Activated naive CD4-positive, alpha-beta T cell treated with anti-CD3 and anti-CD28 coated beads, Interleukin-2, amount 50 U/mL, for 16 hours (primary cell): ENCODE measurements at places on chromosomes 3 and 15.

- no peak for DNase-seq
Measured at GRCh38 chr15:60745469-60746061, 266.6 kb upstream of the ICE2 start.

GRCh38 chr3:49469037-49469935 is 781 bp upstream of the DAG1 start:
- DNase-seq: peak; percentile 12

DNA sequence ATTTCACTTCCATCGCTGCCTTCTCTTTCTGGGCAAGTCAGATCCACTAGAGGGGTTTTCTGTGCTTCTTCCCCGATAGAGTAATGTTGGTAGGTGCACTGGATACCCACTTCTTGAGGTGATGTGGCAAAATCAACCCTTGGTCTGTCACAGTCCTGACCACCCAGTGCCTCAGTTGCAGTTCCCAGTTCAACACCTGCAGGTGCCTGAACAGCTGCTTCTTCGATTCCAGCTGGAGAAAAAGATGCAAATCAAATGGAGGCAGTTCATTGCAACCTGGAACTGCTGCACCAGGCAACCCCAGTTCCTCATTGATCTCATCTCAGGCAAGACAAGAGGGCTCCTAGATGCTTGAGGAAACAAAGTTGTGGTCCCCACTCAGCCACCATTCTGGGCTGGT is 186.6 kb downstream of the UBE2E2 start:
- no peak for DNase-seq

GRCh38 chr3:37479981-37480380 is 305.6 kb upstream of the LRRFIP2 start:
- no peak for DNase-seq

- DNase-seq: no peak
Measured at GRCh38 chr3:153927107-153927506, 194.1 kb upstream of the ARHGEF26 start.

- DNase-seq: no peak
Measured at GRCh38 chr3:65406470-65406869, 632.2 kb downstream of the MAGI1 start.

DNA sequence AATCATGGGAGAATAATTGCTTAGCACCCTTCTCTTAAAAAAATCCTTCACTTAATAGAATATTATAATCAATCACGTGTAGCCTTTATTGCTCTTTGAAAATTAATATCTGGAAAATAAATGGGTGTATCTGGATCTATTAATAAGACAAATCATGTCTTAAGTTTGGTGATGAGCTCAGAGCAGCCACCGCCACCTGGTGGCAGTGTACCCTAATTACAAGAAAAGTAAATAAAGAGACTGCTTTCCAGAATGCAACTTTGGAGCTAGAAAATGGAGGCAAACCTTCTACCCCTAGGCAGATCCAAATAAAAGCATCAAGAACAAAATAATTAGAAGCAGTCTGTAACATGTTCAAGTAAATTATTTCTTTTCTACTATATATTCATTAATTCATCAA is 43.5 kb downstream of the EPHB1 start:
- DNase-seq: no peak

DNA sequence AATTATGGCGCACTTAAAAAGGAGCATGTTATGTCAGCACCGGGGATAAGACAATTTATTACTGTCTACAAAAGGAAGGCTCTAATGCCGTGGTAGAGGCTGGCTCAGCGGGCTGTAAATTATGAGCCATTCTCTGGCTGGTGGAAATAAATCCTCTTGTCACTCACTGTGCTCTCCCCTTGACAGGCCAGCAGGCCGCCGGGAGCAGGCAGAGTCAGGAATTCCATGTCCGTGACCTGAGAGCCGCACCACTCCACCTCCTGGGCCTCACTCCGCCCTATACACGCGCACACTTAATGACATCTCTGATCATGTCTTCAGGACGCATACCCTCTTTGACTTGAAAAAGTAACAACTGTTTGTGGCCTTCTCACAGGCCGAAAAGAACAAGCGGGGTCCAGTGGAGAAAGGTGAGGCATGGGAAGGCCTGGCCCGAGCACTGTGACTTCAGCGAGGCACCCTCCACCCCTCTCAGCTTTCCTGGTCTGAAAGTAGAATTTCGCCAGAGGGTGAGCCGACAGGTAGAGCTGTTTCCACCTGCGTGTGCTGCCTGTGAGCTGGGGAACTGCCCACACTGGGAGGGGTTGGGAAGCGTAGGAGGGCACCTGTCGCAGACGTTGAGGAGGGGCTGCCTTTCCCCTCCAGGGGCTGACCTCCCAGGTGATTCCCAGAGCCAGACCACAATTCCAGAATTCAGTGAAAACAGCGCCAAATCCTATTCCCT is 13.2 kb upstream of the PCSK6 start:
- no peak for DNase-seq

- DNase-seq: no peak
Measured at GRCh38 chr3:169250000-169250399, 413.5 kb downstream of the MECOM start.

GRCh38 chr3:31462050-31462569 is 70.6 kb upstream of the STT3B start:
- DNase-seq: peak; percentile 22

DNA sequence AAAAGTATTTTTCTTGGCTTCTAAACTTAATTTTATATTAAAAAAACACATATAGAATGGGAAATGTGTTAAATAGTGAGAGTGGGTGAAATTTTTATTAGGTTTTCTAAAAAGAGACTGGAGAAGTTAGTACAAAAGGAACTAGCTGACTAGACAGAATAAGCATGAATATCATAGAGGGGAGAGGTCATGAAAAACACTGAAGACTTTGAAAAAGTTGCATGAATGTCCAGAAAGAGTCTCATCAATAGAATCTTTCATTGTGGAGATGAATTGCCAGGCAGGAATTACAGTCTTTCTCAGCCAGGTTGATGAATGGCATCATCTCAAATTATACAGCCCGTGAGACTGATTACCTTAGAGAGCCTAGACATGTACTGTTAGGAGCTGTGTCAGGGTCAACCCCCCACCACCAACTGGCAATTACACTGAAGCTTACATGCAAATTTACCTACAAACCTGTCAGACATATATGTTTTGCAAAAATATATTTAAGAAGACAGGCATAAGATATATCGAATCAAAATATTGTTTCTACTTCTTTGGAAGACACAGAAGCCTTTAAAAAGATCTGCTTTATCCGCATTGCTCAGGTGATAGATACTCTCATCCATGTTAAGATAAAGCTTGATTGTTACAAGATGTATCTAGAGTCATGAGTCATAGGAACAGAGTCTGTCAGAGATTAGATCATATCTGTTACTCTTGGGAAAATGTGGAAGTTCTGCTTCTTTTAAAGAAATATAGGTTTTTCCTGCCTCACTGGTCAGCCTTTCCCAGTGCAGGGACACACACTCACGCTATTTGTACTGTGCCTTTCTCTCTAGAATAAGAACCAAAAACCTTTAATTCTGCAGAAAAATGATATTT is 34.8 kb upstream of the PFN2 start:
- DNase-seq: no peak

GRCh38 chr15:37582852-37583251 is 351.6 kb upstream of the TMCO5A start:
- no peak for DNase-seq

GRCh38 chr3:15110206-15110605 is 11.3 kb upstream of the RBSN start:
- no peak for DNase-seq

DNA sequence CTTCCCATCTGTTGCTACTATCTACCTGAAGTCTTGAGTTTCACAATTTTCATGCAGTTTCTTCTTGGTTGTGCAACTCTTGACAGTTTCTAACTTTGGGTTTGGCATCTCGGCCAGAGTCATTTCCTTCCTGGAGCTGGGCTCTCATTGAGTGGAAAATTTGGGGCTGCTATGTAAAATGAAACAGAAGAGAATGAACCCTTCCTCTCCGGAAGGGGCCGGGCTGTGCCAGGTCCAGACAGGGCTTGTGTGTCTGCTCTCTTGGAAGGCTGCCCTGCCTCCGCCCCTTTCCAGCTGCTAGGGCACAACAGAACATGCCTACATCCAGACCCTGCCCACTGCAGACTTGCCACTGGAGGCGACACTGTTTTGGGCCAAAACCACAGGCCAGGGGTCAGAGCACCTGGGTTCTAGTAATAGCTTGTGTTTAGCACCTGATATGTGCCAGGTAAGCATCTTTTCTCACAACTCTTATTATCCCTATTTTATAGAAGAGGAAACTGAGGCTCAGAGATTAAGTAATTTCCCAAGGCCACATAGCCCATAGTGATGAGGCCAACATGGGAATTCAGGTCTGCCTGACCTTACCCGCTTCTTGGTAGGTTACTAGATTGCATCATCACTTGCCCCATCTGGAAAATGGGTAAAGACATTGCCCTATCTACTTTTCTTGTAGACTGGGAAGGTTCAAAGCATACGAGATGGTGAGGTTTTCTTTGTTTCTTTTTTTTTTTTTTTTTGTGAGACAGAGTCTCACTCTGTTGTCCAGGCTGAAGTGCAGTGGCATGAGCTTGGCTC is 25.0 kb downstream of the IRAK2 start:
- no peak for DNase-seq

DNA sequence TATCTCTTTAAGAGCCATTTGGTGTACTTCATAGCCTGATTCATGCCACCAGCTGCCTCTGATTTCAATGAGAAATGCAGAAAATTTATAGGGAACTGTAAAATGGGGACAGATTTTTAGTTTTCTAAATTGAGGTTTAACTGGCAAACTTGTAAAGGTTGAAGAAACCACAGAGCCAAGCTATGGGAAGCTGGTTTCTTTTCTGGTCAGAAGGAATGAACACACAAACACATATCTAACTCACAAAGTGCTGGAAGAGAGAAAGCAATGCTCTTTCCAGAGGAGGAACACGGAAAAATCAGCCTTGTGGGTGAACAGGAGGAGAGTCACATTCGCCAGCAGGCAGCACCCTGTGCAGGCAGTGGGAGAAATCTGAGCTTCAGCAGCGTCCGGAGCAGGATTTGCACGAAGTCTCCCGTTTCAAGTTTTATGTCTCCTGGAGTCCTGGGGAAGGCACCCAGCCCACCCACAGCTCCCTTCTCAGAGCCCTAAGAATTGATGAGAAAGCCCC is 481 bp downstream of the MASP1 start:
- DNase-seq: no peak

DNA sequence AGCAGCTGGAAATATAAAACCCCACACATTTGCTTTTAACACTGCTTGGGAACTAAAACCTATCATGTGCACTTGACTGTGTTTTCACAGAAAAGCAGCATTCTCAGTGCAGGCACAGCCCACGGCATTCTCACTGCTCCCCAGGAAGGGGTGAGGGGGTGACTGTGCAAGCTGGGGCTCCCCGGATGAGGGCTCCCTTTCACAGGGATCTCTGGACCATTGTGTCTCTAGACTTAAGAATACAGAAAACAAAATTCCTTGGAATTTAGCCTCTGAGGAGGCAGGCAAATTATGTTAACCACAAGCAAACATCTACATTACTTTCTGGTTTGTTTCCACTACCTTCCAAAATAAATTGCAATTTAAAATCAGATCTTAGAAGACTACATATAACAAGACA is 100.3 kb downstream of the FSIP1 start:
- DNase-seq: no peak

- no peak for DNase-seq
Measured at GRCh38 chr15:51004103-51004551, 90.6 kb downstream of the TNFAIP8L3 start.

DNA sequence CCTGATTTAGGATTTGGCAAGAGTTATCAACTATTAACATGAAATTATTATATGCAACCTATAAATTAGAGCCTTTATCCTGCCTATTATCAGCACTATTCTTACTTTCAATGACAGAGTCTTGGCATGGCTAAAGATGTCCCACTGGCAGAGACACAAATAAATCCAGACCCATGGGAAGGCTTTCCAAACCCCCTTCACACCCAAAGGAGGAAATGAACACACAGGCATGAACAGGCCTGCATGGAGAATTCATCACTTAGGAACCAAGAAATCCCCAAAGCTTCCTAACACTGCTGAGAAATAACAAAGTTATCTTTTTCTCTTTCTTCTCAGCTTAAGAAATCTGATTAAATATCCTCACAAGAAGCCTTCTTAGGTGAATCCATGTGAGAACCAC is 213.9 kb downstream of the OCA2 start:
- no peak for DNase-seq

GRCh38 chr3:69020424-69020823 is 6.9 kb upstream of the EOGT start:
- no peak for DNase-seq

DNA sequence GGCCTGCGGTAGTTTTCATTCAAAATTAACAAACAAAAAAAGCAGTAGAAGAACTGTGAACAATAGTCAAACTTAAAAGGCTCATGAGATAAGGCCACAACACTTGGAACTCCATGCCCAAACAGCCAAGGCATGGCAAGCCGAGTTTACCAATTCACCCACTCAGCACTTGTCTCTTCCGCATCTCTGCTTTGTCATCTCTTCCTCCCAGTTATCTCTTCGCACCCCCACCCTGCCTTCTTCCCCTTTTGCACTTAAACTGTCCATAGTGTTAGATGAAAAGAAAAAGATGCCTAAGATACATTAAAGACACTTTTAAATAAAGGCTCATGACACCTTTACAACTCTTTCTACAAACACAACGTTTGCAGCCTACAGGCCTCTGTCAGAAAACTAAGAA is 11.1 kb downstream of the TLE3 start:
- no peak for DNase-seq

GRCh38 chr3:186255703-186256331 is 106.2 kb downstream of the DGKG start:
- DNase-seq: no peak

GRCh38 chr15:29790607-29791006 is 31.7 kb downstream of the TJP1 start:
- DNase-seq: no peak

DNA sequence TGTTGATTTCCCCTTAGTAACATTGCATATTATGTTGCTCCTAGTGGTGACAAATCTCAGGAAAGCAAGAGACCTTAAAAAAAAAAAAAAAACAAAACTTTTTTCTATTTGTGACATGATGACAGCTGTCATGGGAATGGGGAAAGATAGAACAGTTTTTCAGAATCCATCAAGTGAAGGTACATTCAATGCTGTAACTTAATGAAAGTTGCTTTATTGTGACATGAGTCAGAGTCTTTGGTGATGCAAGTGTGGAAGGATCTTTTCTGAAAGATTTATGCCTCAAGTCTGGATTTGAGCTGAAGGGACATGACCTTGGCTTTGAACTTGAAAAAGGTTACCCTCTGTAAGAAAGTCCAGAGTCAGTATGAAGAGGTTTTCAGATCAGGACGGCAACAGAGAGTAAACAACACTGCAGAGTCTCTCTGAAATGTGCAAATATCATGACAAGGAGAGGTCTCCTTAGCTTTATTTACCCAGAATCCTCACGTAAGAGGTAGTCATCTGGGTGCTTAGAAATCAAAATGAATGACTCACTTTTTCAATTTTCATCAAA is 424.7 kb downstream of the CNTN4 start:
- DNase-seq: no peak
